ENCODE measurements at places on chromosomes 6 and 20. TPM values are rescaled to one million over a fixed set of nuclear protein-coding genes. Genes with fewer than 3 reads are reported as not detected.

DNA sequence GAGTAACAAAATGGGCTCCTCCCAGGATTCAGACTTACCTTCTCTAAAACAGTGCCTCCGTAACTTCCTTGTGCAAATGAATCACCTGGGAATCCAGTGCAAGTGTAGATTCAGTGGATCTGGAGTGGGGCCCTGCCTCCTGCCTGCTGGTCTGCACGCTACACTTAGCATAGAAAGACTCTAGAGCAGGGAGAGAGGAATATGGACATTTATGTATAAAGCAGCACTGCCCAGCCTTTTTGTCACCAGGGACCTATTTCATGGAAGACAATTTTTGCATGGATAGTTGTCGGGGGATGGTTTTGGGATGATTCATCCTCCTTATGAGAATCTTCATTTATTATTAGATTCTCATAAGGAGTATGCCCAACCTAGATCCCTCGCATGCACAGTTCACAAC is 42.3 kb upstream of the L3MBTL3 start:
- H3K27me3 ChIP-seq: no peaks in the 10 kb centered on the region
- no peak overlapping the region for H3K4me3 ChIP-seq

DNA sequence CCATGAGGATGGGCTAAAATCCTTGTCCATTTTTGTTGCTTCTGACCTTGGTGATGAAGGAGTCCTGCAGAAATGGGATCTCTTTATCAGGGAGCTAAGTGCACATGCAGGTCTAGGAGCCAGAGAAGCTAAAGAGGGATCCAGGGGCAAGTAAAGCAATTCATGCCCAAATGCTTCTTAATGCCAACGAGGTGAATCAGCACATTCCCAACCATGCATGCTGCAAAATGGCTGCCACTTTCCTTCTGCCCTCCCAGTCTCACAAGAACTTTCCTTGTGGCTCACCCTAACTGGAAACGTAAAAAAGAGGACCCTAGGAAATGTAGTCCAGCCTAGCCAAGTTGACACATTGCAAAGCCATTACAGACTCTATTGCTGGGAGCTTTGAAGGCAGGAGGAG is 298.4 kb downstream of the MAFB start:
- no peak for DNase-seq
- no peaks in the 10 kb centered on the region for H3K4me1 ChIP-seq
- no peaks in the 10 kb centered on the region for H3K27me3 ChIP-seq
- no peak overlapping the region for H3K4me3 ChIP-seq
- H3K36me3 ChIP-seq: no peaks in the 10 kb centered on the region

- no peaks in the 10 kb centered on the region for H3K36me3 ChIP-seq
- no peaks in the 10 kb centered on the region for H3K4me1 ChIP-seq
- no peak overlapping the region for H3K27ac ChIP-seq
- H3K4me3 ChIP-seq: no peak overlapping the region
Measured at GRCh38 chr6:170429450-170429849, 122.9 kb downstream of the FAM120B start.

DNA sequence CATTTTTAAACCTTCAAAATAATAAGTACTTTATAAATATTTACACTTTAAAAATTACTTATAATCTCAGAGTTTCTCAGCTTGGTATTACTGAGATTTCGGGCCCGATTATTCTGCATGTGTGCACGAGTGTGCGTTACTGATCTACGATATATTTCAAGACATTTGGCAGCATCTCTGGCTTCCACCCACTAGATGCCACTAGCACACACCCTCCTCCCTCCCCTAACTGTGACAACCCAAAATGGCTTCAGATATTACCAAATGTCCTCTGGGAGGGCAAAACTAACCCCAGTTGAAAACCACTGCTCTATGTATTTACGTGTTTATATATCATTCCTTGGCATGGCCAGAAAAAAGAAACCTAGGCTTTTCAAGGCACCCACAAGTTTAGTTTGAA is 95.9 kb downstream of the FYN start:
- H3K27me3 ChIP-seq: no peaks in the 10 kb centered on the region
- H3K4me1 ChIP-seq: no peaks in the 10 kb centered on the region
- H3K36me3 ChIP-seq: no peaks in the 10 kb centered on the region
- no peak overlapping the region for H3K27ac ChIP-seq
- no peak for DNase-seq

GRCh38 chr6:169285165-169285564 is 31.5 kb upstream of the THBS2 start:
- no peaks in the 10 kb centered on the region for H3K4me1 ChIP-seq
- no peak for DNase-seq
- no peaks in the 10 kb centered on the region for H3K36me3 ChIP-seq
- no peaks in the 10 kb centered on the region for H3K27me3 ChIP-seq
- no peak overlapping the region for H3K4me3 ChIP-seq

- no peaks in the 10 kb centered on the region for H3K36me3 ChIP-seq
- DNase-seq: no peak
- H3K4me1 ChIP-seq: no peaks in the 10 kb centered on the region
Measured at GRCh38 chr20:60694763-60695162, 557.3 kb upstream of the CDH4 start.

GRCh38 chr6:138001750-138002349 is 105.4 kb downstream of the PERP start:
- no peak overlapping the region for H3K4me3 ChIP-seq
- no peaks in the 10 kb centered on the region for H3K27me3 ChIP-seq
- no peak overlapping the region for H3K27ac ChIP-seq
- peak; percentile 49 for DNase-seq
- no peaks in the 10 kb centered on the region for H3K4me1 ChIP-seq

GRCh38 chr20:62577490-62577836 is 64.8 kb upstream of the SLCO4A1 start:
- no peaks in the 10 kb centered on the region for H3K36me3 ChIP-seq
- DNase-seq: no peak
- no peak overlapping the region for H3K27ac ChIP-seq
- H3K4me3 ChIP-seq: no peak overlapping the region
- H3K27me3 ChIP-seq: no peaks in the 10 kb centered on the region

- no peaks in the 10 kb centered on the region for H3K36me3 ChIP-seq
- no peaks in the 10 kb centered on the region for H3K27me3 ChIP-seq
- H3K27ac ChIP-seq: no peak overlapping the region
- H3K4me1 ChIP-seq: no peaks in the 10 kb centered on the region
- H3K4me3 ChIP-seq: no peak overlapping the region
- no peak for DNase-seq
Measured at GRCh38 chr6:113930183-113930582, 40.8 kb downstream of the HDAC2 start.

GRCh38 chr6:159042003-159042825 is 2.6 kb downstream of the TAGAP start:
- H3K36me3 ChIP-seq: no peaks in the 10 kb centered on the region
- H3K27ac ChIP-seq: no peak overlapping the region
- H3K4me3 ChIP-seq: no peak overlapping the region
- H3K4me1 ChIP-seq: no peaks in the 10 kb centered on the region

- H3K4me1 ChIP-seq: no peaks in the 10 kb centered on the region
- no peak overlapping the region for H3K4me3 ChIP-seq
- H3K36me3 ChIP-seq: no peaks in the 10 kb centered on the region
- no peak overlapping the region for H3K27ac ChIP-seq
- no peak for DNase-seq
- no peaks in the 10 kb centered on the region for H3K27me3 ChIP-seq
Measured at GRCh38 chr20:54148947-54149764, 24.6 kb downstream of the CYP24A1 start.

GRCh38 chr20:12970372-12970821 is 38.4 kb upstream of the SPTLC3 start:
- no peak for DNase-seq
- H3K4me1 ChIP-seq: no peaks in the 10 kb centered on the region
- H3K27ac ChIP-seq: no peak overlapping the region
- H3K27me3 ChIP-seq: no peaks in the 10 kb centered on the region

GRCh38 chr6:80158478-80158989 is 52.1 kb downstream of the BCKDHB start:
- no peaks in the 10 kb centered on the region for H3K27me3 ChIP-seq
- no peaks in the 10 kb centered on the region for H3K36me3 ChIP-seq
- no peak overlapping the region for H3K27ac ChIP-seq
- no peaks in the 10 kb centered on the region for H3K4me1 ChIP-seq

DNA sequence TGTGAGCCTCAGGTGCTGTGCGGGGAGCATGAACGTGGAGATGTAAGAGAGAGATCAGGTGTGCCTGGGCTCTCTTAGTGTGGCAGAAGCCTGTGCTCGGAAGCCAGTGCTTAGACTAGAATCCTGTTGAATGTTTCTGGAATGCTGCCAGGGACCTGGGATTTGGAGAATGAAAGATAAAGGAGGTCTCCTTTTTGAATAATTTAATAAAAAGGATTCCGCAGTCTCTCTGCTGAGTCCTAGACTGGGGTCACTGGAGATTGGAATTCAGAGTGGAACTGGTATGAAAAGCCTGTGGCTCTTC is 18.8 kb upstream of the EFCAB8 start:
- H3K4me1 ChIP-seq: no peaks in the 10 kb centered on the region
- no peaks in the 10 kb centered on the region for H3K27me3 ChIP-seq
- no peak for DNase-seq

- DNase-seq: no peak
- no peak overlapping the region for H3K4me3 ChIP-seq
- no peaks in the 10 kb centered on the region for H3K36me3 ChIP-seq
Measured at GRCh38 chr6:150514806-150515380, 84.8 kb upstream of the PLEKHG1 start.

DNA sequence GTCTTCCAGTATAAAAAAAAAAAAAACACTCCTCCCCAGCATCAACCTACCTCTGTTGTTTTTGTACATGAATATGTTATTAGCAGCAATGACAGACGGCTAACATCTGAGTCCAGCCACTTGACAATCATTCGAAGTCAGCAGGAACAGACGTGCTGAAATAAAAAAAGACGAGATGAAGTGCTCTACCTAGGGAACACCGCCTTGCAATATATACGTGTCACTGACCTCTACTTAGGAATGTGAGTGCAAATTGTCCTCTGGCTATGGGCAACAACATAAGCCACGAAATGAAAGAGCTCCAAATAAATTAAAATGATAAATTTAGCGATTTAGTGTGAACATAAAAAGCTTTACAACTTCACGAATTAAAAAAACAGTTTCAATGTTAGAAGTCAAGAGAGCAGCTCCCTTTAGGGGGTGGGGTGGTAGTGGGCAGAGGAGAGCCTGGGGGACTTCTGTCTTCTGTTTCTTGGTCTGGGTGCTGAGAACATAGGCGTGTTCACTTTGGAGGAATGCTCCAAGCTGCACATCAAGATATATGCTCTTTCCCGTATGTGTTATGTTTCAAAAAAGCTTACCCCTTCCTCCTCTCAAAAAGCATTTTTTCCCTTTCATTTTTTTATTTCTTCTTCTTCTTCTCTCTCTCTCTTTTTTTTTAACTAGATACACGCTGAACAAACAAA is 23.3 kb downstream of the EDN1 start:
- H3K27ac ChIP-seq: peak overlapping the region; percentile 57
- no peak for DNase-seq
- no peaks in the 10 kb centered on the region for H3K36me3 ChIP-seq

GRCh38 chr20:50054626-50055511 is 58.1 kb downstream of the UBE2V1 start:
- H3K36me3 ChIP-seq: no peaks in the 10 kb centered on the region
- no peak for DNase-seq
- H3K27ac ChIP-seq: no peak overlapping the region
- H3K4me1 ChIP-seq: no peaks in the 10 kb centered on the region

DNA sequence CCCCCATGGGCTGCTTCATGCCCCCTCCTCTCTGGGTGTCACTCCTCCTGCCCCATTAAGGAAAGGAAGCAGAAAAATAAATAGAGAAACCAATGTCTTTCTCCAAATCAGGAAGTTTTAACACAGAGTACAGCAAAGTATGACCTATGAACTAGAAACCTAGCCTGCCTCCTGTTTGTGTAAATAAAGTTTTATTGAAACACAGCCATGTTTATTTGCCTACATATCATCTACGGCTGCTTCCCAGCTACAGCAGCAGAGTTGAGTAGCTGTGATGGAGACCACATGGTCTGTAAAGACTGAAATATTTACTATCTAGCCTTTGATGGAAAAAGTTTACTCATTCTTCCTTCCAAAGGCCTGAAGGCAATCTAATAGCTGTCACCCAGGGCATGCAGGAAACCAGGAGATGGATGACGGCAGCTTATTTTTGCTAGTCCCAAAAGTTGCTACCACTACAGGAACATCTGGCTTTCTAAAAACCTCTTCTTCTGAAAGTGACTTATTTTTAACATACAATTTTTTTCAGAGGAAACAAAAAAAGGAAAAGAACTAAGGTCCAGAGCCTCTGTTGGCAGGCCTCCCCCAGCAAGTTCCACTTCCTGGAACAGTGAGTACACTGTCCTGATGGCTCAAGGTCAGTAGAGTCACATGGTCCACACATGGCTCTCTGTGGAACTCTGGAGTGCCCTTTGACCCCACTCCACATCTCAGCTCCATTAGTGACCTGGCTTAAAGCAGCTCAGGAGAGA is 287.8 kb downstream of the PTPRT start:
- H3K27me3 ChIP-seq: no peaks in the 10 kb centered on the region
- H3K4me3 ChIP-seq: no peak overlapping the region
- H3K4me1 ChIP-seq: no peaks in the 10 kb centered on the region

- H3K4me1 ChIP-seq: no peaks in the 10 kb centered on the region
- no peak overlapping the region for H3K27ac ChIP-seq
- no peaks in the 10 kb centered on the region for H3K27me3 ChIP-seq
- H3K4me3 ChIP-seq: no peak overlapping the region
- no peak for DNase-seq
Measured at GRCh38 chr6:72245565-72245964, 359.2 kb downstream of the RIMS1 start.

- no peaks in the 10 kb centered on the region for H3K36me3 ChIP-seq
- H3K4me1 ChIP-seq: no peaks in the 10 kb centered on the region
- peak overlapping the region; percentile 88 for H3K27ac ChIP-seq
Measured at GRCh38 chr20:48930035-48930434, 8.5 kb downstream of the ARFGEF2 start.

DNA sequence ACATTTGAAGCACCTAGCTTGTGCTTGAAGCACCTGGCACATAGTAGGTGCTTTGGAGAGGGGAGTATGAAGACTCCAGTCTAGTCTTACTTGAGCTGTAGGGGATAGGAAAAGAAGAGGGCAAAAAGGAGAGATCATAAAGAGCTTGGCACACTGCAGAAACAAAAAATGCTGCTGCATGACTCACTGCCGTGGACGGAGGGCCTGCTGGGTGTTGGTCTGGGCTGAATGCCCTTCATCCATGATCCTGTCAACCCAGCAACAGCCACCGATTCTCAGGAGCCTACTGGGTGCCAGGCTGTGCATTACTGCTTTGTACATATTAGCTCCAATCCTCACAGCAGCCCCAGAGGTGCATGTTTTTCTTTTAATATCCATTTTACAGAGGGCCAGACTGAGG is 6.0 kb downstream of the PDYN start:
- no peak overlapping the region for H3K4me3 ChIP-seq
- no peak overlapping the region for H3K27ac ChIP-seq
- no peaks in the 10 kb centered on the region for H3K4me1 ChIP-seq
- no peak for DNase-seq
- no peaks in the 10 kb centered on the region for H3K27me3 ChIP-seq

- H3K27me3 ChIP-seq: no peaks in the 10 kb centered on the region
- no peaks in the 10 kb centered on the region for H3K36me3 ChIP-seq
- H3K4me1 ChIP-seq: no peaks in the 10 kb centered on the region
Measured at GRCh38 chr6:11826779-11827178, 48.2 kb upstream of the ADTRP start.

FUT9 gene
- not detected for total RNA-seq

HNF4A gene
- total RNA-seq: not detected

FAM83C gene
- total RNA-seq: not detected

RUNX2 gene
- total RNA-seq: 5.4 TPM

ASIP gene
- not detected for total RNA-seq

CRISP3 gene
- total RNA-seq: not detected
